ENCODE measurements at places on chromosomes 12 and 14.

GRCh38 chr12:108120863-108121165, 8.3 kb upstream of the WSCD2 start:
- DNase-seq: no peak

GRCh38 chr12:106744600-106744999, 29.9 kb upstream of the RIC8B start:
- DNase-seq: no peak

DNA sequence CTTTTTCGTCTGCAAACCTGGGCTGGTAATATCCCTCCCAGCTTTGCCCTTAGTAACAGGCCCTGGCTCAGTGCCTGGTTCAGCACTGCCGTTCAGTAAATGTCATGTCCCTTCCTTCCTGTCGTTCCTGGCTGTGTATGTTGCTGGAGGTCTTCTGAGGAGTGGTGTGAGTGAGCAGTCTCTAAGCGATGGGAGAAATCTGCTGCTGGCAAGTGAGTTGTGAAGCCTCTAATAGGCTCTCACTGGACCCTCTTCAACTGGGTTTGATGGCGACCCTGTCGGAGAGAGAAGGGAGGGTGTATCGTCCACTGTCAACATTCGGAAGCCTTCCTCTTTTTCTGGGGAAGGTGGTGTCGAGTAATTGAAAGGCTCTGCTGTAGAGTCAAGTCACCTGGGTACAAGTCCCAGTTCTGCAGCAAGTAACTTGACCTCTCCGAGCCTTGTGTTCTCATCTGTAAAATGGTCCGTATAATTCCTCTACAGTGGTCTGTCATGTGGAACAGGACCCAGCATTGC, 62.8 kb downstream of the HRK start:
- no peak for DNase-seq

GRCh38 chr12:32140877-32141276, 34.2 kb downstream of the BICD1 start:
- DNase-seq: no peak

DNA sequence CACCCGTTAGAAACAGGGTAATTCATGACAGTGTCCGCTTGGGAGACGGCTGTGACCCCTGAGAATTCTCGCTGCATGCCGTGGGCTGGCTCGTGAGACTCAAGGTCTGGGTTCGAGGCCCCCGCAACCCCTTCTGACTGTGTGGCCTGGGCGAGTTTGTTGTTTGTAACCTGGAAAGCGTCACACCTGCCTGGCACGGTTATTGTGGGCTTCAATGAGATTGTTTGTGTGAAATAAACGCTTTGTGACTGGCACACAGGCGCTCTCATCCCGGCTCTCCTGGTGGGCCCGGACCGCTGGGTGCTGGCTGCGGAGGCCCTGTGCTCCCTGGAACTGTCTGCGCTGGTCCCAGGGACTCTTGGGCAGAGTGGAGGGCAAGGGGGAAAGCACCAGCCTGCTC, 33.9 kb downstream of the MEG3 start:
- DNase-seq: no peak

DNA sequence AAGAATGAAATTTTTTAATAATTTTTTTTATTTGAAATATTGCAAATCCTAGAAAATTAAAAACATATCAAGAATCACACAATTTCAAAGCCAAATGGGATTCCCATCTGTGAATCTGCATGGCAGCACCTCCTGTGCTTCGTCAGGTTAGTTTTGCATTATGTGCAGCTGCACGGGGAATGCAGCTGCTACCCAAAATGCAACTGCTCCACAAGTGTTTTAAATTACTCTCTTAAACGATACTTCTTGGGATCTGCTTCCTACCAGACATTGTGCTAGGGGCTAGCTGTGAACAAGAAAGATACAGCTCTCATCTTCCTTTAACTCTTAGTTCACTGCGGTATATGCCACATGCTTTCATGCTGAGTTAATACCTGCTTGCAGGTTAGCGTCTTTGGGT, 154.2 kb downstream of the CRADD start:
- DNase-seq: no peak

GRCh38 chr14:38199076-38199475, 8.6 kb upstream of the SSTR1 start:
- DNase-seq: no peak

DNA sequence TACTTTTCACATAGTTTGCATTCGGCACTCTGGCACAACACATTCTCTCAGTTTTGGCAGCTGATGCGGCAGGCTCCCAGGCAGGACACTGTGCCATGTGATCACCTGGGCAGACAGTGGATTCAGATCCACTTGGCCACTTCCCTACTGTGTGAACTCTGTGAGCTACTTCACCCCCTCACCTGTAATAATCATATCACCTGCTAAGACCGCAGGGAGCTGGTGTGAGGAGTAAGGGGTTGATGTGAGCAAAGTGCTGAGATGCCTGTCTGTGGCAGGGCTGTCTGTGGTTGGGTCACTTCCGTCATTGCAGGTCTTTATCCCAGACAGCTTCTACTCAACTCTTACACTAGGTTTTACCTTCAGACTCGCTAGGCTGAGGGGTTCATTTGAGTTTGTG, 50.4 kb upstream of the AMN start:
- DNase-seq: no peak

DNA sequence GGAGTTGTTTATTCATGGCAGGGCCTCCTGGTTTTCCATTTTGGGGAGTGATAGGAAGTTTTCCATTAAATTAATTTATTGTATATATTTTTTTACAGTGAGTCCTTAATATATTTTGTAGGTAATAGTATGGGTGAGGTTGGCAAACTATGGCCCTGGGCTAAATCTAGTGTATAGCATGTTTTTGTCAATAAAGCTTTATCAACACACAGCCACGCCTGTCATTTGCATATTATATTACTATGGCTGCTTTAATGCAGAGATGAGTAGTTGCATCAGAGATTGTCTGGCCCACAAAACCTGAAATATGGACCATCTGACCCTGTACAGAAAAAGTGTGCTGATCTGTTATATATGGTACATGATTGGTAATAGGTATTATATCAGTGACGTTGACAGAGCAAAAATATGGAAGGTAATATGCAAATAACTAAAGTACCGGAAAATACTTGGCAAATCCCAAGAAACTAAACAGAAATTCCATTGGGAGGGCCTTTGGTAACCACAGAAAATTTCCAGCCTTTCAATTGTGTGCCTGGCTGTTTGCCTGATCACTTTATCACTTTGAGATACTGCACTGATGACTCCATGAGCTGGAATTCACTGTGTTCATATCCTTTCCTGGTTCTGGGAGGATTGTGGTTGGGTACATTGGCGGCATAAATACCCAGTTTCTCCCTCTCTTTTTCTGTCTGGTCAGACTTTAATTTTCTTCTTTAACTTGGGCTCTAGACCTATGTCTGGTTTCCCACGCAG, 61.7 kb upstream of the RFLNA start:
- no peak for DNase-seq

- no peak for DNase-seq
Observed at GRCh38 chr14:85701763-85702162, 171.8 kb downstream of the FLRT2 start.

DNA sequence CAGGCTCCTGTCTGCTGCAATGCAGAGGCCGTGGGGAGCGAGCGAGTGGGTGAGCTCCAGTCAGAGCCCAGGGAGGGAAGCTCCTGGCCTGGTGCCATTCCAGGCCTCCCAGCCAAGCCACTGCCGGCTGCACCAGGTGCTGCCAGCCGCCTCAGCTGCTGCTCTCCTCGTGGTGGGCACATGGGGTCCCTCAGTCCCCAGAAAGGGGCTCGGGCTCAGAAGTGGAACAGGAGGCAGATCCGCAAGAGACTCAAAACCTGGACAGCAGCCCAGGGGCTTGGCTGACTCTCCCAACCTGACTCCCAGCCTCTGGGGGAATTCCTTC, 2.4 kb downstream of the ABCB9 start:
- DNase-seq: no peak

GRCh38 chr12:19227880-19228210, 98.3 kb downstream of the PLEKHA5 start:
- no peak for DNase-seq

DNA sequence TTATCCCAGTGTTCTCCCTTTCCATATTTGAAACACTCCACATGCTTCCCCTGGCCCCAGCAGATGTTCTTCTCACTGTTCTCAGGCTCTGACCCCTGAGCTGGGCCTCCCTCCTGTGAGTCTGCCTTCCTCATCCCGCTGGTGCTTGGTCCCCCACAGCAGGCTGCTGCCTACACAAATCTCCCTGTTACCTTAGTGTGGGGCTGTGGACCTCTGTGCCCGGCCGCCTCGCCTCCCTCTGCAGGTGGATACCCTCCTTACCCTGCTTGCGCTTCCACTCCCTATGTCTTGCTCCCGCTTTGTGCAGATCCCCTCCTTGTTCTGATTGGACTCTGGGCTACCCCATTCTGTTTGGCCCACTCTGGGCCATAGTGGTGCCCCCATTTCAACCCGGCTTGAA, 6.9 kb downstream of the DERA start:
- no peak for DNase-seq

DNA sequence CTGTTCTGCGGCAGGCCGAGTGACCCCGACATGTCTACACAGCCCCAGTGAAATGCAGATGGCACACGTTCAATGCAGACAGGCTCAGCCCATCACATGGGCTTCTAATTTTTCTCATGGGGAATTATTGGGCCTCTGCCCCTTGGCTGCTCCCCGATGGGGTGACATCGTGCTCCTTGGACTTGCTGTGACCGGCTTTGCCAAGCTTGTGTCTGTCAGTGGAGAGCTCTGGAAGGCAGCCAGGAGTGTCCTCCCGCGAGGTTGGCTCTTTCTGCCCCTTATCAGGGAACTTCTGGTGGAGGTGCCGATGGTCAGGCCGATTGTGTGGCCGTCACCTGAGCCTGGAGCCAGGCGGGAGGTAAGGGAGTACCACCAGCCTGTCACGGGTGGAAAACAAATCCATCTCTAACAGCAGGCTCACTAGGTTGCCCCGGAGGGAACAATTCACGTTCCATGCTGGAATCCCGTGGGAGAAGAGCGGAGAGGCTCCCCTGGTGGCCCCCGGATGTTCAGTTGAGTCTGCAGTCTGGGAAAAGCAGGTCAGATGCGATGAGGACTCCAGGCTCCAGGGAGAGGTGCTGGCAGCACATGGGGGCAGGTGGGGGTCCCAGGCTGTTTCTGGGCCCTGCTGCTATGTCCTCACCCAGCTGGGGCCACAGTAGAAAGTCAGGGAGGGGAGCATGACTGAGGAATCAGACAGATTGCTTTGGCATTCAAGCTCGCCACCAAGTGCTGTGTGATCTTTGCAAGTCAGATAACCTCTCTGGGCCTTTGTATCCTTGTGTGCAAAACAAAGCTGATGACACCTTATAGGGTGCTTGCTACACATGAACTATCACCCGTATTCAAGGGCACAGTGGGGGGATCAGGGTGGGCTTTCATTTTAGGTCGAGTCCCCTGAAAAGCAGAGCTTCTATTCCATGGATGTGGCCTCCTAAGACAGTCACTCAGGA, 43.2 kb upstream of the EML1 start:
- DNase-seq: no peak

DNA sequence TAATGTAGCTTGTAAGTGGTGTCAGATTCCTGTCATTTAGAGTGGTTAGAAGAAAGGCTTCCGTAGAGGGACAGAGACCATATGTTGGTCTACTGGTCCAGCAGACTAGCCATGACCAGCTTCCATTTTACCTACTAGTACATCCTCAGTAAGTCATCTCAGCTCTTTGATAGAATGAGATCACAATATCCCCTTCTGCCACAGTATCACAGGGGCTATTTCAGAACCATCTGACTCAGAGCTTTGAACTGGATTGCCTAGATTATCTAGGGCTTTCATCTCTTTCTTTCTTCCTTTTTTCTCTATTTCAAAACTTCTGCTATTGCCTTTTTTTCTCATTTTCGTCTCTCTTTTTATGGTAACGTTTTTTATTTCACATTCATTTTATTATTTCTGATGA, 4.7 kb downstream of the ZDHHC17 start:
- DNase-seq: no peak

DNA sequence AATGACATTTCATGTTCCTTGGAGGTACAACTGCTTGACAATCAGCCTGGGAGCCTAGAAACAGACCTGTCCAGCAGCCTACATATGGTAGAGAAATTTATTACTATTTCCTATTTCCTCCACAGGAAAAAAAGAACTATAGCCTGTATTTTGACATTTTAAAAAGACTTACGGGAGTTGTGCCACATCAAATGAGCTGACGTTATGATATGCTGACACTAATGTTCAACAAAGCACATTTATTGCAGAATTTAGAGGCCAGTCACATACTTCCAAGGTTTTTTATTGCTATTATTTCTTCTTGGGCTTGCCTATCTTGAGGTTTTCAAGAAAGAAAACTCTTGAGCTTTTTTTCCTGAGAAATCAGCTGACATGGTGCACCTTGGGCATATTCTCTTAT, 305.3 kb downstream of the LRIG3 start:
- no peak for DNase-seq

GRCh38 chr14:77004711-77005460, 23.6 kb downstream of the IRF2BPL start:
- DNase-seq: no peak

DNA sequence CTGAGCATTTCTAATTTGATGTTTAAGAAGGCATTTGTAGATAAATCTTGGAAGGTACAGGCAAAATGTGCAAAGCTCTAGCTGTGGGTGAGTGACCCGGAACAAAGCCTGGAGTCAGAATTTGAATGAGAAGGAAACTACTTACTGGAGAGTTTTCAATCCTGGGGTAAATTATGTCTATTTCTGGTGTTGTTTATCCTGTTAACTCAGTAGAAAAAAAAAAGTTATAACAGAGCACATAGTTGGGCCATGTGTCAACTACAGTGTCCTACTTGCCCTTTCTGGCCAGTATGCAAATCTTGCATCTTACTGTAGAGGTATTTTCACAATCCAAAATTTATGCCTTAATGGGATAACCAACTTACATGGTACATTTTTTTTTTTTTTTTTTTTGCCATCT, 182.3 kb downstream of the SYNE2 start:
- DNase-seq: no peak

GRCh38 chr12:93624595-93625294, 52.3 kb downstream of the SOCS2 start:
- no peak for DNase-seq

GRCh38 chr12:51917746-51918453, 10.6 kb downstream of the ACVRL1 start:
- DNase-seq: no peak

DNA sequence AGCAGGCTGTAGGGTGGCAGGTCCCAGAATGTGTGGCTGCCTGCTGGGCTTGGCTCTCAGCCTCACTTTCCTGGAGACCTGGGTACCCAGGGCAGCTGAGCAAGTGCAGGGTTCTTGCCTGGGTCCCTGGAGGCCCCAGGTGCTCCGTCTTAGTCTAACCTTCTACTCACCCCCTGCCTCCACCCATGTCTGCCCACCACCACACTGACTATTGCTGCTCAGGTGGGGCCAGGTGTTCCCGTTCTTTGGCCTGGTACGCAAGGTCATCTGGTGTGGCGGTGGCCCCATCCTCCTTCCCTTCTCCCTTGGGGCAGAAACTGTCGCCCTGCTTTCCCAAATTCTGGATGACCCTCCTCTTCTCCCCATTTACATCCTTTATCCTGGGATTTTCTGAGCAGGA, 319.9 kb downstream of the TMEM121 start:
- DNase-seq: no peak

DNA sequence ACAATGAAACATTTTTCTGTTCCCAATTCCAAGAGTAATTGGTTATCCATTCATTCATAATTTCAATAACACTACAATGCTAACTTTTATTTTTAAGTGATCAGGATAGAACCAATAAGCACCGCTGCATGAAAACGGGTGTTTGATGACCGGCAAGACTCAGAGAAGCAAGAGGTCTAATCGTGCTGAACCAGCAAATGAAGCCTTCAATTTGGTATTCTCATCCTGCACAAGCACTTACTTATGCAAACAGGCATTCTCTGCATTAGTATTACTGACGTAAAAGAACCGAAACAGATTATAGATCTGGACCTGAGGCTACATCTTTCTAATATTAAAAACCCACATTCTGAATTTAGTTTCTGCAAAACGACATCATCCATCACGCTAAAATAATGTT, 67.7 kb downstream of the RBM19 start:
- DNase-seq: no peak
